Lower leg skin (tissue), 4 donors: ENCODE measurements at places on chromosomes 12 and 14.

- DNase-seq, result no peak
These were observed 132.6 kb downstream of the BMP4 start for GRCh38 chr14:53824061-53824460.

GRCh38 chr12:55549302-55549701, at the start of gene OR6C4:
Gene OR6C4 (plus strand): TSS chr12:55549602. CDS start chr12:55551227, 1,625 bp downstream.
- no peak for DNase-seq

DNA sequence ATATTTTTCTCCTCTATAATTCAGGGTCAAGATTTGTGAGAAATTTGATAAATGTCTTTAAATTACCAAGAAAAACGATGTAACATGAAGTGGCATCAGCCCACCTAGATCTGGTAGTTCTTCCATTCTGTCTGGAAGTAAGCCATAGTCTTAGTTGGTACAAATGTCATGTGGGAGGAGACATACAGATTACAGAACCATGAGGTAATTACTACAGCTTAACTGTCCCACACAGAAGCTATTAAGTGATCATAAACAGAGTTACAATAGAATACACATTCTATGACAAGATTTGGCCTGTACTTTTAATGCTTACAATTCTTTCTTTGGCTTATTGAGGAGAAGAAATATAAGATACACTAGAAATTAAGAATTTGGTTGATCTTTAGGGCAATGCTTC, 13.7 kb upstream of the SIX1 start:
- no peak for DNase-seq

DNA sequence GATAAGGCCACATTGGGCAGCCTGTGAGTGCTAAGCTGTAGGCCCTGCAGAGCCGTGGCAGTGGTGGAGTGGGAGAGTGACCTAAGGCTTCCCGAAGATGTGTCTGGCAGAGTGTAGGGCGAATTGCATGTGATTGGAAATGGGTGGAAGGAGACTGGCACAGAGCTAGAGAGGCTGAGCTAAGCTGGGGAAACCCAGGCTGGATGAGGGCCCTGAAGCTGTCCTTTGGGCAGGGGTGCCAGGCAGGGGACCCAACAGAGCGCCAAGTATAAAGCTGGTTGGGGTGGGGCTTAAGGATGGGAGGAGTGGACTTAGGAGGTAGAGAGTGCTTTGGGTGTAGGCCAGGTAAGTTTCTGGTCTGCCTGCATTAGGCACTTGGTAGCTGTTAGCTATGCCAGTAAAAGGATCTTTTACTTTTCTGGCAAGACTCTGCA, 47.9 kb downstream of the WDR20 start:
- no peak for DNase-seq

DNA sequence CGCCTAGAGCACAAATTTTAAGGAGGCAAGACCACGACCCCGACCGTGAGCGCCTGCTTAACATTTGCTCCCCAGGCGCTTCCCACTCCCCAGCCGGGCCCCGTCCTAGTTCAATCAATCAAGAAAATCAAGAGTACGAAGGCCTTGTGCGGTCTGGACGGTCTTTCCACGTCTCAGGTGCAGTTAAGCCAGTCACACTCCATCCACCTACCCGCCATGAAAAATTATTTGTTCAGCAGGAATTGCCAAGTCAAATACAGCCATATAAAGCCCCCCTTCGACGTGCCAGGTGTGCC, 603 bp upstream of the LRR1 start:
- no peak for DNase-seq

- no peak for DNase-seq
These were observed 211.6 kb downstream of the SYNE2 start for GRCh38 chr14:64064447-64064846.

GRCh38 chr12:56699020-56699661, 11.1 kb upstream of the PTGES3 start:
- no peak for DNase-seq

DNA sequence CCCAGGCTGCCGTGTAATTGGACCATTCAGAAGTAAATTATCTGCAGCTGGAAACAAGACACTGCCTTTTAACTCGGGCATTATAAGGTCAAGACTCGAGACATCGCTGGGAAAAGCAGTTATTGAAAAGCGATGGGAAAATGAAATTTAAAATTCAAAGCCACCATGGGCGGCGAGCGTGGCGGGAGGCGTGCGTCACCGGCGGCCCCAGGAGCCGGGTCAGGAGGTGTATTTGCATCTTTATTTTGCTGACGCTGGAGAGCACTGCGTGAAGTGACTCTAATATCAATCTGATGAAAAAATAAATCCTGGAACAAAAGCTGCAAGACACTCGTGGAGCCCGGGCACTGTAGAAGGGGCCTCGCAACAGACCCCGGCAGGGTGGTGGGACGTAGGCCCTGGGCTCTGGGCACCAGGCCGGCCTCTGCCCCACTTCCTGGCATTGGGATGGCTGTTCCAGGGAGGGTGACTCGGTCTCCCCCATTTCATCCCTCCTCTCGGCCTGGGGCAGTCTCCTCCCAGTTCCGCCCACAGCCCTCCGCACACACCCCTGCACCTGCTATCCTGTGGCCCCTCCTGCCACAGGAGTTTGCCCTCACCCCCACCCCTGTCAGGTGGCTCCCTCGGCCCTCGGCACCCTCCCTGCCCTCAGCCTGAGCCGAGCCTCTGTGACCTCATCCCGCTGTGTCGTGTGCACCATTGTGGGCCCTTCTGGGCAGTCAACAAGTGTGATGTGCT, 196.2 kb downstream of the KIF26A start:
- no peak for DNase-seq

DNA sequence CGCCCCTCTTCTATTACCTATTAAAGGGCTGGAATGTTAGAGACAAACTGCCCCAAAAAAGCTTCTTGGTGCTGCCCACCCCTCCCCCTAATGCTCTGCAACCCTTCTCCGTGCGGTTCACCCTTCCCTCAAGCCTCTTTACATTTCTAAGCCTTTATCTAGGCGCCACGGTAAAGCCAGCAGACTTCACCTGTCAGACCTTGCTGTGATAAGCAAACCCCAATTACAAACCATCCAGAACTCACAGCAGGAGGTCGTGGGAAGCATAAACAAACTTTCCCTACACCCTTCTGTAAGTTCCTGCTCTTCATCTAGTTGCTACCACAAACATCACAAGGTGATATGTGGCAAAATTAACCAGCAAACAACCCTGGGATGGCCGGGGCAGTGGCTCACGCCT, 56.8 kb downstream of the MOK start:
- no peak for DNase-seq

DNA sequence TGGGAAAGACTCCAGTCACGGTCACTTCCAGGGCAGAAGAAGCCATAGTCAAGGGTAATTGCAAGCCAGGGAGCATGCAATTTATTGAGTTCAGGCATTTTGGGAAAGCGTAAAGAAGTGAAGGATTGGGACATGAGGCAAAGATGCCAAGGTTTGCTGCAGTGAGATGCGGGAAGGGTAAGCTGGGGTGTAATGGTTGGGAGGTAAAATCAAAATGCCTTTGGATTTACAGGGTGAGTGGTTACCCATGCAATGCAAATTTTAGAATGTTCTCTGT, 167.5 kb downstream of the BRMS1L start:
- DNase-seq, result no peak

- DNase-seq, result no peak
These were observed 82.2 kb downstream of the PPP2R5C start for GRCh38 chr14:101843665-101844064.

DNA sequence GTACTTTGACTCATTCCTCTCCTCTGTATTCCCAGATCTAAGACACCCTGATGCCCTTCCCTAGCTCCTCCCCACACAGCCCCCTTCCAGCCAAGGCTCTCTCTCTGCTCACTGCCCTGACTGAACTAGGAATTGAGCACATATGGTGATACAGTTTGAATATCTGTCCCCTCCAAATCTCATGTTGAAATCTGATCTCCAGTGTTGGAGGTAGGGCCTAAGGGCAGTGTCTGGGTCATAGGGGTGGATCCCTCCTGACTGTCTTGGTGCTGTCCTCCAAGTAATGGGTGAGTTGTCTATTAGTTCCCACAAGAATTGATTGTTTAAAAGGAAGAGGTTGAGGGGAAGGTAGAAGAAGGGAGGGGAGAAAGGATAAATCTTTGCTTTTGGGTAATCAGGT, 17.4 kb downstream of the CMKLR1 start:
- no peak for DNase-seq

GRCh38 chr14:49221316-49221715, 364.9 kb downstream of the RPS29 start:
- no peak for DNase-seq

DNA sequence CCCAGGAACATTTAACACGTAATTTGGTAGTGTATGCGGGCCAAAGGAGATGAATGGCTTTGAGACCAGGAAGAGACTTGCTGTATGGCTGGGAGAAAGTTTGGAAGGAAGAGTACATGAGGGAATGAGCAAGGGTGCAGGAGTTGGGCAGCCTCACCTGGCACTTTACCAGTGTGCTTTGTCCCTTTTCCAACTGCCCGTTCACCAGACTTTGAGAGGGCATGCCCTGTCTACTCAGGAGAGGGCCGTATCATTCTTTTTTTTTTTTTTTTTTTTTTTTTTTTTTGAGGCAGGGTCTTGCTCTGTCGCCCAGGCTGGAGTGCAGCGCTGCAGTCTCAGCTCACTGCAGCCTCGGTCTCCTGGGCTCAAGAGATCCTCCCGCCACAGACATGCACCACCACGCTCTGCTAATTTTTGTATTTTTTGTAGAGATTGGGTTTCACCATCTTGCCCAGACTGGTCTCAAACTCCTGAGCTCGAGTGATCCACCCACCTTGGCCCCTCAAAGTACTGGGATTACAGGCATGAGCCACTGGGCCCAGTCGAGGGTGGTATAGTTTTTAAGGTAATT, 6.5 kb downstream of the DYNC1H1 start:
- DNase-seq, result peak; percentile 67

- no peak for DNase-seq
These were observed 280.5 kb downstream of the PCNX1 start for GRCh38 chr14:71187633-71188356.

GRCh38 chr12:68951652-68952051, 18.7 kb upstream of the CPM start:
- DNase-seq, result peak; percentile 50

DNA sequence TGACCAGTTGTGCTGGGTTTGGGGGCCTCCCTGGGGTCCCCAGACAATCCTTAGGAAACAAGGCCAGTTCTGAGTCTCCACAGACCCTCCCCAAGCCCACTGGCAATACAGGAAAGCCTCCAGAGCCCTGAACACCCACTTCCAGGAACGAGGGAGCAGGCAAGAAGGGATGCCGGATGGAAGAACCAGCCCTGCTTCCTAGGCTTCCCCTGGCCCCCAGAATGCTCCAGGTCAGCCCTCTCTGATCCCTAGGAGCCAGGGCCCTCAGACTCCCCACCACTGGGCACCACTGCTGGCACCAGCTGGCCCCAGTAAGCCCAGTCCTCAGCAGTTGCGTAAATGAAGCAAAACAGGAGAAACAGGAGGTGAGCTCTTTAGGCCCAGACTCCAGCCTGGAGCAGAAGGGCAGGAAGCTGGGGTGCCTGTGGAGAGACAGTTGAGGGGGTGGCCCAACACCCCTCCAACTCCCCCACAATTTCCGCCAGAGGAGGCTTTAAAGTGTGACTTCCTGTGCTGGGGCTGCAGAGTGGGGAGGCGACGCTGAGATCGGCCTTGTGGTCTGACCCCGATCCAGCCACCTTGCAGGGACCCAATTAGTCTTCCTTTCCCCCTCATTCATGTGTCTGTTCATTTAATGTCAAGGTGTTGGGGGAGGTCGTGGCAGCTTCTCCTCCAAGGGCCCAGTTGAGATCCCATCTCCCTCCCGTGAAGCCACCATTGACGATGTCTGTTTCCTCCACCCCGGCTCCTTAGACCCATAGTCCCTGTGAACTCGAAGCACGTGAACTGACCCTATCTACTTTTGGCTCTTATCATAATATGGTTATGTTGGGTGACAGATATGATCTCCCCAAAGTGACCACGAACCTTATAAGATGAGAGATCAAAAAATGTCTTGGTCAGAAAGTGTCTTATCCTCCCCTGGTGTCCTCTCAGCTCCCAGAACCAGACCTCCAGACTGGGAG, 4.7 kb downstream of the TNFRSF1A start:
- no peak for DNase-seq

DNA sequence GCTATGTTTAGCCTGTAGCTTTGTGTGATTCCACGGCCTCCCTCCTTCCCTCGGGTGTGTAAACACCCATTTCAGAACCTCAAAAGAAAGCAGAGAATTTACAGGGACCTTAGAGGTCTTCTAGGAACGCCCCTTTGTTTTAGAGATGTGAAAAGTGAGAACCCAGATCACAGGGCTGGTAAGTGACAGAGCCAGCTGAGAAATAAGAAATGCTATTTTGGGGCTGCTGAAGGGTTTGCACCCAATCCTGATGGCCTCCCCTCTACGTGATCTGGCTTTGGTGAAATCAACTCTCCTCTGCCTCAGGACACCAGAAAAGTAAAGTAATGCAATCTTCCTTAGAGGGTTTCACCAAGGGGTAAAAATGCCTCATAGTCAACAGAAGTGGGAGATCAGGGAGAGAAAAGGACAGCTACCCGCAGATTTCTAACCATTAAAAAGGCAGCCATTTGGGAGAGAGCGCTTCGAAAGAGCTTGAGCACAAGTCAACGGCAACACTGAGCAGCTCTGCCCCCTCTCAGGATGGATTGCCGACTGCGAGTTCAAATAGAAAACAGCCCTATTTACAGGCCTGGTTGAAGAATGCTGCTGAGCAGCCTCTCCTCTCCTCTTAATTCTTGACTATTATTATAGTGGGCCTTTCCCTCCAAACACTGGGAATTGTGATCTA, 78.5 kb upstream of the RASSF3 start:
- peak; percentile 3 for DNase-seq

- no peak for DNase-seq
These were observed 13.2 kb downstream of the OTX2 start for GRCh38 chr14:56797003-56797568.

DNA sequence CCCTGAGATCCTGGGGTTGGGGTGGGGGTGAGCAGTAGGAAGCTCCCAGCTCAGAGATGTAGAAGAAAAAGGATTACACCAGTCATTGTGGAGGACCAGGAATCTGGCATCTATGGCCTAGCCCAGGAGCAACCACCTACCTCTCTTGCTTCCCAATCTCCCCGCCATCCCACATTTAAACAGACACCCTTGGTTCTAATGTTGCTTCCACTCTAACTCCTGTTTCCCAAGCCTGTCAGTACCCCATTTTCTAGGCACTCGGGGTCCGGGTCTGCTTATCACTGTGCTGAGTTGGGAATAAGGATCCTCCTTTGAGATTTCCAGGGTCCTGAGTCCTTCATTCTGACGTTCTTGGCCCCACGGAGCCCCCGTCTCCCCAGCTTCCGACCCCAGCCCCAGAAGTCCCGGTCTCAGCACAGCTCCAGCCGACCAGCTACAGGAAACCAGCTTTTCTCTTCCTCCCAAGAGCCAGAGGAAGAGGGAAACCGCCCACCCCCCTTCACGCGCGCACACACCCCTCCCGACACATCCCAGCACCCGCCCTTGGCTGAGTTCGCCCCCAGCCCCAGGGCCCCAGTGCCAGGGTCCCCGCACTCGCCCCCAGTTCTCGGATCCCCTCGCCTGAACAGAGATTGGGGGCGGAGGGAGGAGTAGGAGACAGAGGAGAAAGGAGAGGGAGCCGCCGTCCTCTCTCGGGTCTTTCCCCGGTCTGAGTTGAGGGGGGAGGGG, 1.2 kb downstream of the ITGA5 start:
- no peak for DNase-seq

- no peak for DNase-seq
These were observed 1.3 kb downstream of the NAA30 start for GRCh38 chr14:57391517-57392195.

- DNase-seq, result no peak
These were observed 430.3 kb downstream of the NAV3 start for GRCh38 chr12:78260976-78261375.
